ENCODE measurements at places on chromosomes 2 and 18.

DNA sequence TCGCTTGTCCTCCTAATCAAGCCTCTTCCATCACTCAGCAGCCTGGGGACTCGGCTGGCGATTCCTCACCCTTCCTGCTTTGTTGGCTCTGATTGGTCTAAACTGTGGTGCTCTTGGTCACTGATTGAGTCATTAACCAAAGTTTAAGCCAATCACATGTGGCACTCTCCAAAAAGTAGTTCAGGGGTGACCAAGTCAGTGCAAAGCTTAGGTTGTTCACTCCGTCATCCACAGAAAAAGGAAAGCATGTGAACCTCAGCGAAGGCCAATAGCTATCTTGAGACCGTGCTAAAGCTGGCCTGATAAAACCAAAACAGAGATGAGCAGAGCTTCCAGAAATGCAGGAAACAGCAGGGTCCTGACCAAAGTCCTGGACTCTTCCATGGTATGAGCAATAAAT is 4.9 kb downstream of the ALPK2 start:
- no peak for DNase-seq

GRCh38 chr2:196226058-196226706 is 54.8 kb upstream of the STK17B start:
- DNase-seq, result no peak

DNA sequence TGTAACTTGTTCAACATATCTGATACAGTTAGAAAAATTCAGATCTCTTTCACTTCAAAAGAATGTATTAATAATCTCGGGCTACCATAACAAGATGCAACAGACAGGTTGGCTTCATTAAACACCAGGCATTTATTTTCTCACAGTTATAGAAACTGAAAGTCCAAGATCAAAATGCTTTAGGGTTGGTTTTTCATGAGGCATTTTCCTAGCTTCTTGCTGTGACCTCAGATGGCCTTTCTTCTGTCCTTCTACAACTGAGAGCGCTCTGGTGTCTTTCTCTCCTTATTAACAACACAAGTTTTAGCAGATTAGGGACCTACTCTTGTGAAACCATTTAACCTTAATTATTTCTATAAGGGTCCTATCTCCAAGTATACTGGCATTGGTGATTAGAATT is 452.5 kb downstream of the ZNF804A start:
- DNase-seq, result no peak

DNA sequence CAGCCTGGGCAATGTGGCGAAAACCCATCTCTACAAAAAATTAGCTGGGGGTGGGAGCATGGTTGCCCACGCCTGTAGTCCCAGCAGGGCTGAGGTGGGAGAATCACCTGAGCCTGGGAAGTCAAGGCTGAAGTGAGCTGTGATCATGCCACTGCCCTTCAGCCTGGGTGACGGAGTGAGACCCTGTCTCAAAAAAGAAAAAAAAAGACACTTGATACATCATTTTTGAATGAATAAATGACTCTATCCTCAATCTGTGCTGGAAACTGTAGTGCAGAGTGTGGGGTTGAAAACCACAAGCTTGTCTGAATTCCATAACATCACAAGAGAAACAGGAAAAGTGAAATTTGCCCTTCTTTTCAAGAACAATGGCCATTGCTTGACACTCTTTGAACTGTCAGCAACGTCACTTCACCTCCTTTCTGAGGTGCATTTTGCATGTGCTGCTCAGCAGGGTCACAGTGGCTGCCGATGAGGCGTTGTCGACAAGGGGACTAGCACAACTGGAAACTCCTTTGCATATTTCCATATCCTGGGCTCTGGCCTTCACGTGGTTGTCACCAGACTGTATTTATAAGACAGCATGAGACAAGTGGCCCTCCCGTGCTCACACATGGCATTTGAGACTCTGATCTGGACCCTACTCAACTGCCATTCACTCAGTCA is 54.2 kb downstream of the DDX1 start:
- DNase-seq, result no peak

DNA sequence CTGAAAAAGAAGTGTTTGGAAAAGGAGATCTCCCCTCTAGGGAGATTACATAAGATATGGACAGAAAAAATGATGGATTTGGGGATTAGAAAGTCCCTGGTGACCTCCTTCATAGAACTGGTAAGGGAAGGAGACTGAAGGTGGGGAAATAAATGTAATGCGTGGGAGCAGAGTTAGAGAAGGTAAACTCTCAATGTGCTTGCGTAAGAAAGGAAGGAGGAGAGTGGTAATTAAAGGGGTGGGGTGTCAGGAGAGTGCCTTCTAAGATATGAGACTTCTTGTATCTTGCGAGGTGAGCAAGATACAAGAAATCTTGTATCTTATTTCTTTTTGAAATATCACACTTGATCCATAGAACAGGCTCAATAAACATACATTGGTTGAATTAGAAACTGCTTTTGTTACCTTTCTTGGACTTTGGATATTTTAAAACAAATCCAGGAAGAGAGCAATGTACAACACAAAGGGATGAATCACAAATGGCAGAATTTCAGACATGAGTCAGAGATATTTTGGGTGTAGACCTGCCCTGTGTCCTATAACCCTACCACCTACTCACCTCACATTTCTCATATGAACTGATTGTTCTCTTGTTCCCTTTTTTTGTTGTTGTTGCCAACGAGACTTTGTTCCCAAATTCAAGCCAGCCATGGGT is 342.4 kb downstream of the INSIG2 start:
- DNase-seq, result no peak

DNA sequence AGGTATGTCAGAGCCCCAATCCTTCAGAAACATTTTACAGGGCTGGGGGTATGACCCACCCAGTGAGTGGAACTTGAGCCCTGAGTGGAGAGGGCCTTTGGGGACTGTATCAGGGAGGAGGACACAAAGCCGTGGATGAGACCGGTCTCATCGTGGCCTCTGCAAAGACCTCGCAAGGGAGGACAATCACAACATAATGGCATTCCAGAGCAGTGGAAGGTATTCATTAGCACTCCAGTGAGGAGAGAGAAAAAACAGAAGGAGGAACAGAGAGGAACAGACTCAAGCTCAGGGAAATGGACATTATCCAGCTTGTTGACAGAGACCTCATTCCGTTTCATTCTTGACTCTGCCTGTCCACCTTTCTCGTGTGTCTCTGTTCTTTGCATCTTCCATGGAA is 38.8 kb upstream of the CTAGE1 start:
- DNase-seq, result no peak

DNA sequence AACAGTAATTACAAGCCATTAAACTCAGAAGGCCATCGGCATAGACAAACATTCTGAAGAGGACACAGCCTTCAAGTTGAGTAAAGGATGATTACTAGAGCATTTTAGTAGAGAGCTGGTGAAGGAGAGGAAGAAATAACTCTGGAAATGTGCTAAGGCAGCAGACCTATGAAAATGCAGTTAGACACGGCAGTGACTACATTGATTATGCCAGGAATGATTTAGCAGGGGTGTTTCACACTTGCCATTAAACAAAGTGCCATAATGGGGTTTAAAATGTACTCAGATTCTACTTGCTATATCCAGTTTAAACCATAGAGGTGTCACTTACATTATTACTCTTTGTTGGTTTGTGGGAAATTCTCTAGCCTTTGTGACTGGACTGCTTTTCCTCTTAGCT is 372.3 kb downstream of the CPS1 start:
- DNase-seq, result no peak

- no peak for DNase-seq
These were observed 200.4 kb downstream of the CTNNA2 start for GRCh38 chr2:79713131-79713785.

GRCh38 chr2:121790276-121790956 is 35.0 kb downstream of the TSN start:
- DNase-seq, result no peak

GRCh38 chr2:44952806-44953498 is 11.4 kb downstream of the SIX3 start:
- DNase-seq, result no peak

Measured in activated CD4-positive, alpha-beta memory T cell treated with anti-CD3 and anti-CD28 coated beads for 36 hours (primary cell).